ENCODE measurements at places on chromosomes 12 and 14.

GRCh38 chr12:93379981-93380361, 2.2 kb downstream of the NUDT4 start:
- no peak for DNase-seq

GRCh38 chr12:124621296-124621660, 53.9 kb upstream of the NCOR2 start:
- no peak for DNase-seq

DNA sequence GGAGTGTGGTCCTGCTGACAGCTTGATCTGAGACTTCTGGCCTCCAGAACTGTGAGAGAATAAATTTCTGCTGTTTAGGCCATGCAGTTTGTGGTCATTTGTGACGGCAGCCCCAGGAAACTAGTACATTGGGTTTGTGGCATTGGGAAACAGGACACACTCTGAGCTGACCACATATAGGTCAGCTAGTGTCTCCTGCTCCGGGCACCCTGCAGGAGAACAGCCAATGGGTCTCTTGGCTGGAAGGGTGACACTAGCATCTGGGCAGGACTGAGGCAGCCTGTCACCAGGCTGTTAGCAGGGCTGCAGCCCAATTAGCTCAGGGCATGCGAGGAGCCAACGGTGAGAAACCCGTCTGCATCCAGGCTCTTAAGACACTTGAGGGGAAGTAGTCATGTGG, 83.2 kb downstream of the PITPNM2 start:
- DNase-seq: no peak

DNA sequence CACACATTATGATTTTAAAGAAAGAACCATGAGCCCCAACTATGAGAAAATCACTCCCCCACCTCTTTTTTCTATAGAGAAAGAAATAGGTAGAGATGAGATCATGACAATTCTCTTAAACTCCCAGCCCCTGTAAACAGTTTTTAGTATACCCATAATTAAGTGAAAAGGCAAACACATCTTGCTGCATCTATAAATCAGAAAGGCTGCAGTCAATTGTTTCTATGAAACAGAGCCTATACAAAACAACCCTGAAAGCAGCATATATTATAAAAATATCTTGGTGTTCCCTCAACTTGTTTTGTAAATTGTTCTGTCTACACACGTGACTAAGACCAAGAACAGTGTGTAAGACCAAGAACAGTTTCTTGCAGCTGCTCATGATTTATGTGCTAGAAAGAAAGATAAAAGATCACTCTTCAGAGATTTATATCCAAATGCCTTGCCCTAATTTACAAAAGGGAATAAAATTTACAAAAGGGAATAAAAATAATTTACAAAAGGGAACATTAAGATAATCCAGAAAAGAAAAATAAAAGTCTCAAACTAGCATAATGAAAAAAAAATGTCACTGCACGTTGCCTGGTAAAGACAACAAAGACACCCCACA, 4.8 kb downstream of the KITLG start:
- no peak for DNase-seq

DNA sequence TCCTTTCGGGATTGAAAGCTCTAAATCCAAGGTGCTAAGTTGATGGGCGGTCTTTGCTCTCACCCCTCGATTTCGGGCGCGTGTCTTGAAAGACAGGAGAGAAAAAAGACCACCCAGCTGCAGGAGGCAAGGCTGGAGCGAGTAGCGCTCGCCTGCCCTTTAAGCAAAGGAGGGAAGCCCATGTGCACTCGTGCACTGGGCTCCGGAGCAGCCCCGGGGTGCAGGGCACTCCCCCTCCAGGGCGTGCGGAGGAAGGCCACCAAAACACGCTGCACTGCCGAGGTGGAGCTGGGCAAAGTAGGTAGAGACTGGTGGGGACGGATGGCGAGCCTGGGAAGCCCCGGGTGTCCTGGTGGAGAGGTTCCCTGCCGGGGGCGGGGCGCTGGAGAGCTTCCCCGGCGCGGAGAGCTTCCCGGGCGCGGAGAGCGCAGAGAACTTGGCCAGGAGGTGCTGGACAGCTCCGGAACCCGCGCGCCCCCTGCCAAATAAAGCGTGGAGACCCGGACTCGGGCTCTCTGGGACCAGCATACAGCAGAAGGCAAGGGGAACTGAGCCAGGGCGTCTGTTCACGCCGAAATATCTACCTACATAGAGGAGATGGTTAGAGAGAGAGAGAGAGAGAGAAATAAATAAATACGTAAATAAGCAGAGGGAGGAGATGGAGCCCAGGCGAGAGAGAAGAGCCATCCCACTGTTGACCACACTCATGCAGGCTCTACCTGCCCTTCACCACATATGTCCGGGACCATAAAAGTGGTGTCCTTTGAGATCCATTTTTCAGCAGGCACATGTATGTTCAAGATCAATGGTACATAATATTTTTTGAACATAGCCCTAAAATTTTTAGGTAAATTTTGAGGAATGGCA, 662 bp upstream of the NELL2 start:
- DNase-seq: no peak

DNA sequence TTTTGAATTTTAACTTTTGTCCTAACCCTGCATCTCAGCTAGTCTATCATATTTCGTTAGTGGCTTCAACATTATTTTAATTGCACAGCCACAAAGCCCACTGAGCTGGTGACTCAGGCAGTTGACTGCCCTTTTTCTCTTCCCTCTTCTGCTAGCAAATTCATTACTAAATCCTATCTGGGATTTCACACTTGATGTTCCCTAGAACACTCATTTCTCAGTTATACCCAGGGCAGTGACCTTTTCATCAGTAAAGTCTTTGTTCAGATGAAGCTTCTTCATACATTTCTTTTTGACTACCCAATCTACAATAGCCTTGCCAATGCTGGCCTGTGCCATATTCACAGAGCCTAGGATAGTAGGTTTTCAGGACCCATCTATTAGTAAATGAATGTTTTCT, 107.0 kb downstream of the ATXN7L3B start:
- no peak for DNase-seq

DNA sequence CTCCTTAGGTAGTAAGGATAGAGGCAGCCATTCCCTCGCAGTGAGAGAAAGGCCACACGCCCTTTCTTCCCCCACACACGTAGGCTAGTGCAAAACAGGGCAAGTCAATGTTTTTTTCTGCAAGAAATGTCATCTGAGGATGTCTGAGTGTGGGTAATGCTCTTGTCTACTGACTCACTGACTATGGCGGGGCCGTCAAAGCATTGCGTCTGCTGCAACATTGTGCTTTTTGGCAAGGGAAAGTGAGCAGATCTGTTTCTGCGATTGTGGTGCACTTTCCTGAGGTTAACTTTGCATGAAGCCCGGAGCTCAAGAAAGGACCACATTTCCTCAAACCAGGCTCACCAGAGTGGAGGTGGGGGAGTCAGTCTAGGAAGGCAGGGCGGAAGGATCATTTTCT, 181.6 kb upstream of the GZMB start:
- no peak for DNase-seq

DNA sequence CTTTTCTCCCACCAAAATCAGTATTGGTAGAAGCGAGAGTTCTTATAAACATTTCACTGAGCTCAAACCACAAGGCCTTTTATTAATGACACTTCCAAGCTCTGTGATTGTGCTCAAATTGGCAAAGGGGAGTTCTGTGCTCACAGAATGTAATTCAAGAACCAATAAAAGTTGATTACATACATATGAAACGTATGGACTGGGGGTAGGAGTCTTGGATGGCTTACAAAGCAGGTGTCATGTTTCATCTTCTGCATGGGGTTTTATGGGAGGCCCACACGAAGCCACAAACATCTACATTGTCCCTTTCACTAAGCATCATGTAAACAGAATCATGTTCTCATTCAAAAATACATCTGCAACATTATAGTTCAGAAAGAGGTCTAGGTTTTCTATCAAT, 828.3 kb downstream of the VRK1 start:
- no peak for DNase-seq

- DNase-seq: no peak
These were observed 12.6 kb downstream of the USP44 start for GRCh38 chr12:95538656-95539055.

DNA sequence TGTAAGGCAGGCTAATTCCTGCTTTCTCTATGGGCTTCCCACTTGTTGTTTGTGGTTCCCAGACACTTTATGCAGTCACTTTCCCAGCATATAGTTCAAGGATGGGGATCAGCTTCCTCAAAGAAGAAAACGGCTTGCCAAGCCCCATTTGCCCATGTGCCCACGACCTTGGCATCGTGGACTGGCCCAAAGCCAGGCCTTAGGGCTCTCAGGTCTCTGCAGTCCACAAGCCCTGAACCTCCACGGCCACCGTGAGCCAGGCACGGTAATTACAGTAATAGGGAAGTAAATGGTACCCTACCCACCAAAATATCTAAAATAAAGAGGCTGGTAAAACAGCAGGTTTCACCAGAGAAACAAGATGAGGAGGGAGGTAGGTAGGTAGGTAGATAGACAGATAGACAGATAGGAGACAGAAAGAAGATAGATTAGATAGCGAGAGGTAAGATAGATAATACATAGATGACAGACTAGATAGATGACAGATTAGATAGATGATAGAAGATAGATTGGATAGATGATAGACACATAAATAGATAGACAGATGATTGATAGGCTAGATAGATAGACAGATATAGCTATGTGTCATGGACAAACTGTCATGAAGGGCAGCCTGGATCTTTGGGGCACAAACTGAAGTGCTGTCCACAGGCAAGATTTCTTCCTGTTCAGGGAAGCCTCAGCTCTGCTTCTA, 163.1 kb downstream of the SLC15A4 start:
- no peak for DNase-seq

- no peak for DNase-seq
These were observed 1.9 kb upstream of the DCAF5 start for GRCh38 chr14:69154779-69155178.

DNA sequence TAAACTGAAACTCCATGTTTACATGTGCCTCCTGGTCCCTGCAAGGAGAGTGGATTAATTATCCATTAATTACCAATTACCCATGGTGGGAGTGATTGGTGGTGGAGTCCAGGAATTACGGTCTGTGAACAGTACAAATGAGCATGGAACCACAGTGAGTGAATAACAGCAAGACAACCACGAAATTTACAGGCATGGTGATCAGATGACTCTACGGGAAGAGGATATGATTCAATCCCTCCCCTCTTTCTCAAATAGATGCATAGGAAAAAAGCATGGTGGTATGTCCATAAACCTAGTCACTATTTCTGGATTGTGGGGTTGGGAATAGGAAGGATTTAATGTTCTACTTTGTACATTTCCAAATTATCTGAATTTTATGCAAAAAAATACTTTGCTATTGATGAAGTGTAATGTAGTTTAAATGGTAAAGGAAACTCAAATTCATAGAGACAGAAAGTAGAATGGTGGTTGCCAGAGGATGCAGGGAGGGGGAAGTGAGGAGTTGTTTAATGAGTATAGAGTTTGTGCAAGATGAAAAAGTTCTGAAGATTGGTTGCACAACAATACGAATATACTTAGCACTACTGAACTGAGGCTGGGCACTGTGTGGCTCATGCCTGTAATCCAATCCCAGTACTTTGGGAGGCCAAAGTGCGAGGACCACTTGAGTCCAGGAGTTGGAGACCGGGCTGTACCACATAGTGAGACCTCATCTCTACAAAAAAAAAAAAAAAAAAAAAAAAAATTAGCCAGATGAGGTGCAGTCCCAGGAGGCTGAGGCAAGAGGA, 41.2 kb upstream of the C12orf75 start:
- no peak for DNase-seq

DNA sequence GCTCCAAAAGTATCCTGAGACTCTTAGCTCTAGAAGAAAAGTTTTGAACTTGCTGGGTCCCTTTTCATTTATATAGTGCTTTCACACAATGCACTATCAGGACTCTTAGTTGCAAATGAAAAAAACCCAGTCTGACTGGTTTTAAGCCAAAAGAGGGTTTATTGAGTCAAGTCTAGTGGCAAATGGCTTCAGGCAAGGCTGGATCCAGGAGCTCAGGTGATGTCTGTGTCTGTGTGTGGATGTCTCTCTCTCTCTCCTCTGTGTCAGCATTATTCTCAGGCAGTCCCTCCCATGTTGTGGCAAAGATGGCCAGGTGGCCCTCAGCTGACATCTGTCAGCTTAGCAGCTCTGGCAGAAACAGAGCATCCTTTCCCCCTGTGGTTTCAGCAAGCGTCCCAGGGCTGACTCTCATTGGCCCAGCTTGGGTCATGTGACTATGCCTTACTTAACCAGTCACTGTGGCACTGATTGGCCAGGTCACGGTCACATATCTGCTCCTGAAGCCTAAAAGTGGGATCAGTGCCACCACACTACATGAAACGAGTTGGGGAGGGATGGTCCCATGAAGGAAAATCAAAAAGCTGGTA, 6.2 kb downstream of the TMEM120B start:
- DNase-seq: no peak

GRCh38 chr14:82776958-82777357, 1243.3 kb upstream of the SEL1L start:
- DNase-seq: no peak

DNA sequence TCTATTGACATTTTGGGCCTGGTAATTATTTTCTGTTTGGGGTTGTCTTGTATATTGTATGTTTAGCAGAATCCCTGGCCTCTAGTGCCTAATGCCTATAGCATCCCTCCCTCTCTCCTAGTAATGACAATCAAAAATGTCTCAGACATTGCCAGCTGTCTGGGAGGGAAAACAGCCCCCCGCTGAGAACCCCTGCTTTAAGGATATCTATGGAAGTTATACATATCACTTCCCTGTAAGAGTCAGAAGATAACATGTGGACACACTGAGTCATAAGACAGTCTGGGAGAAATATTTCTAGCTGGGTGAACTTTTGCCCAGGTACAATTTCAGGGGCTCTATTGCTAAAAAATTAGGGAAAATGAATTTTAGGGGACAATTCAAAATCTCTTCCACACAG, 255.0 kb downstream of the PAWR start:
- no peak for DNase-seq

- DNase-seq: no peak
These were observed 28.2 kb downstream of the HIGD1C start for GRCh38 chr12:50980545-50980944.

GRCh38 chr14:55339770-55340169, 68.5 kb downstream of the FBXO34 start:
- DNase-seq: no peak

All from naive B cell (primary cell).